NCI-H345 (cell line): ENCODE measurements at places on chromosomes 11 and 22.

DNA sequence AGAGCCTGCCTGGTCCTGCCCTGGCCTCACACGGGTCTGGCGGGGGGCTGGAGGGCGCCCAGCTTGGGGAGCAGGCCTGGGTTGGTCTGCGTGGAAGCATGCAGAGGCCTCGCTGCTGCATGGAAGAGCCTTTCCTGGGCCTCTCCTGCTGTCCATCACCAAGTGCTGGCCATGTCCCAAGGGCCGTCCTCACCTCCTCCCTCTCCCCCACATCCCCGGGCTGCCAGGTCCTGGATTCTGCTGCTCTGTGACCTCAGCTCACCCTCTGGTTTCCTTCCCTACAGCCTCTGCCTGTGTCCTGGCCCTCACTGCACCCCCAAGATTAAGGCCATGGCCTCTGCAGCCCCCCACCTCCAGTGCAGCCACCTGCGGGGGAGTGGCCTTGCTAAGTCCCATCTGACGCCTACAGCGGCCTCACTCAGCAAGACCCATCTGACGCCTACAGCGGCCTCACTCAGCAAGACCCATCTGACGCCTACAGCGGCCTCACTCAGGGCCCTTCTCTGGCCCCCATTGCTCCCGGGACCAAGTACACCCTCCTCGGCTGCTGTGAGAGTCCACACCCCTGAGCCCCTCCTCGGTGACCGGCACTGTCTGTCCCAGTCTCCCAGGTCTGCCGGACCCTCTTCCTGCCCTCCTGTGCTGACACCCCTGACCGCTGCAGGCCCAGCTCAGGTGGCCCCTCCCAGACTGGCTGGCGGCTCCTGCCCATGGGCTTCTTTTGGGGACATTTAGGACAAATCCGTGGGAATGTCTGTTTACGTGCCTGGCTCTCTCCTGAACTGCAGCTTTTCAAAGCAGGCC lies 119.5 kb upstream of the B3GAT1 start:
- DNase-seq: no peak

GRCh38 chr22:29112121-29112520 lies 39.3 kb downstream of the KREMEN1 start:
- peak; percentile 45 for DNase-seq

GRCh38 chr22:22579869-22580604 lies 21.0 kb upstream of the PRAME start:
- DNase-seq: no peak

DNA sequence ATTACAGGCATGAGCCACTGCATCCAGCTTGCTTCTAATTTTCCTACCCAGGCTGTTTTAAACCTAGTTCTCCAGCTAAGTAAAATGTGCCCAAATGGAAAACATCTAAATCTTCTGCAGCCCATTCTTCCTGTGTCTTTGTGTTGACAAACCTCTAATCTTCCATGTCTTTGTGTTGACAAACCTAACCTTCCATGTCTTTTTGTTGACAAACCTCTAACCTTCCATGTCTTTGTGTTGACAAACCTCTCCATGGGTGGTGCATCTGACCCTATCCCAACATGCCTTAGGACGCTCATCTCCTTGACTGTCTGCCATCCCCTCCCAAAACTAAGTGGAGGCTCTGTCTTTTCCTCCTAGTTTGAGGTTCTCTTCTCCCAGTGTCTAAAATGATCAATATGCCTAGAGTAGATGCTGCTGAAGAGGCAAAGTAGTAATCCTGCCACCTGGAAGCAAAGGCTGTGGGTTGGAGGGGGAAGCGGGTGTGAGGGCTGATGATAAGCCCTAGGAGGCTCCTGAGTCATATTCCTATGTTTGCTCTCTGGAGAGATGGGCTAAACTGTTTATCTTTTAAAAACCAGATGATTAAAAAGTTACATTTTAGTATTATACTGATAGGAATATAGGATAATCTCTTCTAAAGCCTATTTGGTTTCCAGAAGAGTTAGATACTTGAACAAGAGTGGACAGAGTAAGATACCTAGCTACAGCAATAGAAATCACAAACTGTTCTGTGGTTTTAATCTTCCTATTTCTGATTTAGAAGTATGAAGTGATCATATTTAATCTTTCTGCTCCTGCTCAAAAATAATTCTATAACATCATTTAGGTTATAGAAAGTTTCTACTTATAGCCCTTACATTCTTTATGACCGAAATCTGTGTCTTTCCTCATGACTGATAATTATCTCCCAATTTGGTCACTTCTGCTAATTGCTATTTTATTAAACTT lies 7.9 kb downstream of the FEN1 start:
- no peak for DNase-seq

DNA sequence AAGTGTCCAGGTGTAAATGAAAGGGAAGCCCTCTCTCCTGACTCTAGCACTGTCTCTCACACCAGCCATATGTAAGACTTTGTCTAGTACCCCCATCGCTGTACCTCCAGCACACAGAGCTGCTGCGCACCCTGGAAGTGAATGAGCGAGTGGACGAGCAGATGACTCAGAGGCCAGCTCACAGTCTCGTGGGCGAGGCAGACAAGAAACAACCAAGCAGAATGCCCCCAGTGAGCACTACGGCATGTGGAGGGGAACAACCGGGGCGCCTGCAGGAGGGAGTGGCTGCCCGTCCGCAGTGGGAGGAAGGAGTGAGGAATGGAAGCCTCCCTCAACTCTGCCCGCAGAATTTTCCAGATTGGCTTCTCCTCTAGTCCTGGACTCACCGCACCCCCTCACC lies 46.4 kb downstream of the MCM5 start:
- DNase-seq: no peak

GRCh38 chr11:33957304-33957917 lies 65.5 kb upstream of the LMO2 start:
- DNase-seq: no peak

GRCh38 chr11:45266676-45267020 lies 19.5 kb downstream of the SYT13 start:
- DNase-seq: no peak

- no peak for DNase-seq
Observed at GRCh38 chr11:18265949-18266348, at the start of gene SAA1. SAA1 (plus strand) TSS chr11:18266264; CDS start chr11:18266888, 624 bp downstream.

DNA sequence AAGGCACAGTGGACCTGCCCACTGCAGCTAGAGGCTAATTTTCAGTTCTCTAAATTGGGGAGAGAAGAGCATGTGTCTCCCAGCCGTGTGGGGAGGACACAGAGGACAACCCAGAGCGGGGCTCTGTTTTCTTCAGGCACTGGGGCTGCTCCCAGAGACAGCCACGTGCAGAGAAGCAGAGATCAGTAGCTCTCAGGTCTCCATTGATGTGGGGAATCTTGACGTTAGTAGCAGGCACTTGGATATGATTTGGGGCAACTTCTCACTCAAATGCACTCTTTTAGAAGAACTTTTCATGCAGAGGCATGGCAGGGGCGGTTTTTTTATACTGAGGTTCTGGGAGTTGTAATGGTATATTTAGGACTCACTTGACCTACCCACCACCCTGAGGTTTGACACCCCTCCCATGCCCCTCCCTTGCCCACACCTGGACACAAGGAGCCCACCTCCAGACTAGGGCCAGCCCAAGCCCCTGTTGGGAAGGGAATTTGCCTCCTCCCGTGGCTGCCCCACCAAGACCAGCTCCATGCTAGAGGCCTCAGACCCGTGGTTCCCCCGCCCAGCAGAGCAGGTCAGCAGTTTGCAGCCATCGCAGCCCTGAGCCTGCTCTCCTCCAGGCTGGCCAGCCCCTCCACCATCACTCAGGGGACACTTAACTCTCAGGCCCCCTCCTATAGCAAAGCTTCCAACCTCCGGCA lies 94.2 kb upstream of the RTL6 start:
- DNase-seq: no peak

DNA sequence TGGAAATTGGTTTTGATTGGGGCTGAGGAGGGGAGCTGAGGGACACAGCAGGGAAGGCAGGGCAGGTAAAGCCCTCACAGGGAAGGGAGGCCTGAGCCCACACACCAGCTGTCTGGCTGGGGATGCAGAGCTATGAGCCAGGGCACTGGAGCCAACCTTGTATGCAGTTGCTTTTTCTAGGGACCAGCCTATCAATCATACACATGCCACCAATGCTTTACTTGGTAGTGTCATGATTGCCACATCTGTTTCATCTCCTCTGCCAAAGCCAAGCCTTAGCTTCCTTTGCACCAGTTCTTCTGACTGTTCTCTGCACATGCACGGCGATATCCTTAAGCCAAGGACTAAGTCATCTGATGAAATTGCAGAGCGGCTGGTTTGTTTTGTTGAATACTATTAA lies 207.1 kb upstream of the PLET1 start:
- no peak for DNase-seq

DNA sequence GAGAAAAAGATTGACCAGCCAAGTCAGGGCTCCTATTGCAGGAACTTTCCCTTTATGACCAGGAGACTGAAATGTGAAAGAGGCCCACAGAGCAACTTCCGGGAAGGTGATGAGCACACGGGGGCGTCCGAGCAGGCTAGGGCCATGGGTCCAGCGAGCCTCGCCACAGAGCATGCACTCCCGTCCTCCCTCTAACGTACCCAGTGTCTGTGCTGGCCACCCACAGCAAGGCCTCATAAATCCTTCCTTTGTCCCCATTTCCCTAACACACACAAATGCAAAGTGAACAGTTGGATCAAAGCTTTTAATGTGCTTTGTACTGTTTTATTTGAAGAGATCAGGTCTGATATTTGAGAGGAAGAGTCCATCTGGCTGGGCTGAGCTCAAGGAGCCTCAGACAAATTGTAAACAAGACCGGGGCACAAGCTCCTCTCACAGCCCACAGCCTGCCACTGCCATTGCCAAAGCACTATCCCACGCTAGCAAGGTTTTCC lies 44.3 kb downstream of the BLID start:
- no peak for DNase-seq

DNA sequence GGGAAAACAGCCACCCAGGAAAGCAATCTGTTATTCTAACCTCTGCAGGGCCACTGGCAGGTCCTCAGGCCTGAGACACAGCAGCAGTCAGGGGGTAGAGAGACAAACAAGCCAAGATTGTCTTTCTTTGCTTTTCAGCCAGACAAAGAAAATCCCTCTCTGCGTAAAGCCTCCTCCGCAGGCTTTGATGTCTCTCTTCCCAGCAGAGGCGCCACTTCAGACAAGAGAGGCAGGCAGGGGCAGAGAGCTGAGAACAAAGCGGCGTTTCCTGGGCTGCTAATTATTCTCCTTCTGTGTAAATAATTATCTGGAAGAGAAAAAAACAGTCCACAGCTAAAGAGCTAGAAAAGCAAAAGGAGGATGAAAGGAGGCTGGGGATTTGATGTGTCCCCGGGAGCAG lies 102.7 kb upstream of the SEZ6L start:
- DNase-seq: peak; percentile 82

DNA sequence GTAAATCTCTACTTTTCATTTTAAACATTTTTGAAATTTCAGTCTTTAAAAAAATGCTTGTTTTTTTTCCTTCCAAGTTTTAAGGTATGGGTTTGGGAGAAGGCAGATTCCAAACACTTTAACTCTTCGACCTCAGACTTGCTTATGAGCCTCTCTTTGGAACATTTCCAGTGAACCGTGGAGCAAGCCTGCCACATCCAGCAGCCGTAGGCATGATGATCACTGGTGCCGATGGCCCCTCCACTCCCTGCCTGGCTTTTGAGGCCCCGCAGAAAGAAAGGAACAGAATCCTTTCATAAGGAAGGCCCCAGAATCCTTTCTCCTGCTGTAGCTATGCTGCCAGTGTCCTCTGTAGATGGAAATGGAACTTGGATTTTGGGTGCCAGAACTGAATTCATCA lies 50.7 kb downstream of the BMAL1 start:
- no peak for DNase-seq

DNA sequence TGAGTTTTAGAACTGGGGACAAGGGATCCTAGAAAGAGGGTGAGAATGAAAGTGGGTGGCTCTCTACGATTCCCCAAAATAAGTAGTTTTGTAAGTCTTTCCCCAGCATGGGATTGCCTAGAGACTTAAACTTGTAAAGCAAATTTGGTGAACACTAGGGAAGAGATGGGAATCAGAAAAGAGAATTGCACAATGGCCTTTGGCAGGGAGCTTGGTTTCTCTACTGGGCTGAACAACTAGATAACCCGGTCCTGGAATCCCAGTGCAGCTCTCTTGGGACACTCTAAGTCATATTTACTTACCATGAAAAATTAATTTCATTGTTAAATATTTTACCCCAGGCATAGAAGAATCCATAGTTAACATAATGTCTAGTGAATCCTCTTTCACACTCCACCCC lies 16.5 kb upstream of the USP18 start:
- no peak for DNase-seq

GRCh38 chr22:22745225-22746060 lies 101.0 kb downstream of the GGTLC2 start:
- no peak for DNase-seq

- no peak for DNase-seq
Observed at GRCh38 chr11:80007616-80008015, 566.8 kb upstream of the TENM4 start.

DNA sequence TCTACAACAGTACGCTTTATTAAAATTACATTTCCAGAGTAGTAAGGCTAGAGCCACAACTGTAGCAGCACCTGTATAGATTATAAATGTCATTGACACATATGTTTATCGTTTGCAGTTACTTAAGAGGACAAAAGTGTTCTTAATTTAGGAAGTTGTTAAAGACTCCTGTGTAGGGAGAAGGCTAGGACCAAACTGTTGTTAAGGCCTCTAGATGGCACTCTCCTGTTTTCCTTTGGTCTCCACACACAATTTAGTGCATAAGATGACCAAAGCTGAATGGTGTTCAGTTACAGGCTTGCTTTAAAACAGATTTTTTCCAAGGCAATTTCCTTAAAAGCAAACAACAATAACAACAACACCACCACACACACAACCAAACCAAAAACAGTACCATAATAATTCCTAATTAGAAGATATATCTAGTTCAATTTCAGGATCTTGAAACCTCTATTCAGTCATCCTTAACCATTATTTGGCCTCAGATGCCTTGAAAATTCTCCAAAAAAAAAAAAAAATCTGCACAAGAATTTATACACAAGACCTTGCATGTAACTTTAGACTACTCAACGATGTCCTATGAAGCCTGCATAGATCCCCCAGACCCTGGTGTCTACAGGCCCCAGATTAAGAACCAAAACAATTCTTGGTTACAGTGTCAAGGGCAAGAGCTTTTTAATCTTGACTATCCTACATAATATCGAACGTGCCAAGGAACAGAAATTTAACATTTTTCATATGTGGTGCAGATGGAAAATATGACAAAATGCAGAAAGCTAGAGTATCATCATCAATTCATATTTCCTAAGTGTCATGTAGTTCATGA lies 42.6 kb upstream of the APOA1 start:
- peak; percentile 52 for DNase-seq
